ENCODE measurements at places on chromosomes 4 and X. TPM values are rescaled to one million over a fixed set of nuclear protein-coding genes. Genes with fewer than 3 reads are reported as not detected.

The PRR32 gene
- total RNA-seq = 0.89 TPM

The TMPRSS11B gene
- total RNA-seq = not detected

The OPN1MW2 gene
- total RNA-seq = not detected

The ESX1 gene
- total RNA-seq = not detected

The HELT gene
- total RNA-seq = not detected

The ARX gene
- not detected for total RNA-seq

The ALPK1 gene
- total RNA-seq = 4.9 TPM

The MAGED2 gene
- 91.5 TPM for total RNA-seq

The CXorf65 gene
- not detected for total RNA-seq

The ASB5 gene
- 3.8 TPM for total RNA-seq

The TMEM255A gene
- 0.48 TPM for total RNA-seq

The NPY5R gene
- total RNA-seq = not detected

The COX7B gene
- total RNA-seq = 1,124 TPM

The MRPL1 gene
- 29.0 TPM for total RNA-seq

The TMPRSS11D gene
- total RNA-seq = not detected

The CSN1S1 gene
- total RNA-seq = not detected

The ZNF185 gene
- 1.4 TPM for total RNA-seq

The SLC25A4 gene
- total RNA-seq = 1,443 TPM

The LUZP4 gene
- not detected for total RNA-seq

The FAM47C gene
- total RNA-seq = not detected

The MID2 gene
- total RNA-seq = 5.6 TPM

The CT45A10 gene
- not detected for total RNA-seq

The F11 gene
- total RNA-seq = 0.35 TPM

The HSFX4 gene
- total RNA-seq = 0.30 TPM

The POF1B gene
- 3.7 TPM for total RNA-seq

The ADD1 gene
- 213 TPM for total RNA-seq

The PABPC5 gene
- 0.67 TPM for total RNA-seq

The SERTM2 gene
- total RNA-seq = 0.08 TPM

The SOX3 gene
- total RNA-seq = not detected

The RGN gene
- 17.1 TPM for total RNA-seq

The SLC38A5 gene
- 2.2 TPM for total RNA-seq

The JAKMIP1 gene
- total RNA-seq = not detected

The TMEM31 gene
- total RNA-seq = not detected

The BEND4 gene
- not detected for total RNA-seq

The HSFX1 gene
- total RNA-seq = 2.0 TPM

The FGF13 gene
- 1.2 TPM for total RNA-seq

The TCEAL2 gene
- 1.3 TPM for total RNA-seq

The HPGDS gene
- total RNA-seq = 1.1 TPM

The FAM3A gene
- total RNA-seq = 53.1 TPM

The SPANXA1 gene
- not detected for total RNA-seq

The GLUD2 gene
- total RNA-seq = 1.6 TPM

The GUCY1A1 gene
- total RNA-seq = 40.5 TPM

The SHOX gene
- 0.11 TPM for total RNA-seq

The CNGA1 gene
- total RNA-seq = 0.89 TPM

The SLC10A6 gene
- total RNA-seq = 1.3 TPM

The TEX13A gene
- not detected for total RNA-seq

The PNMA6A gene
- total RNA-seq = 0.78 TPM

The TEX13B gene
- total RNA-seq = not detected

The PDE6B gene
- 4.8 TPM for total RNA-seq

The ABLIM2 gene
- total RNA-seq = 22.6 TPM

The SLC49A3 gene
- 12.1 TPM for total RNA-seq

The GPM6B gene
- 2.0 TPM for total RNA-seq

The MAGEE2 gene
- not detected for total RNA-seq

The CCKAR gene
- not detected for total RNA-seq

The PPEF2 gene
- total RNA-seq = not detected
